ENCODE measurements at places on chromosomes 11 and 22. TPM values are rescaled to one million over a fixed set of nuclear protein-coding genes. Genes with fewer than 3 reads are reported as not detected.

OR51F2 gene
- not detected for total RNA-seq

DDIAS gene
- 18.2 TPM for total RNA-seq

OR2D2 gene
- total RNA-seq, result not detected

PATE4 gene
- not detected for total RNA-seq

OSM gene
- total RNA-seq, result not detected

LARGE1 gene
- total RNA-seq, result 4.1 TPM

All from A549 treated with CpdA at 1 μM for 4 hours (cell line).